CD8-positive, alpha-beta T cell (primary cell): ENCODE measurements at places on chromosomes 5 and 9. TPM values are rescaled to one million over a fixed set of nuclear protein-coding genes. Genes with fewer than 3 reads are reported as not detected.

DNA sequence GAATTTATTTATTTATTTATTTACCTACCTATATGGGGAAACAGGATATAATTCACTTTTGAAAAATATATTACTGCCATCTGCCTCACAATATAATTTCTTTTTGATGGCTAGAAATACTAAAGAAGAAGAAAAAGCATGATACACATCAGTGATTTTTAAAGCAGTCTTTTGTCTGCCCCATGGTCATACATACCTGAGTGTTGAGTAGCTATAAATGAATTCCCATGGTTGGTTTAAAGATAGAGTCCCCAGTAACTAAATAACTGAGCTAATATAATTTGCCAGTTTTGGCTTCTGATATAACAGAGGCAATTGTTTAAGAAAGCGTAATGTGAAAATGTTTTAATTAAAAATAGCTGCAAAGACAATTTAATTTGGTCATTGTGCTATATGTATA lies 447.8 kb downstream of the PDE4D start:
- no peak for DNase-seq

DNA sequence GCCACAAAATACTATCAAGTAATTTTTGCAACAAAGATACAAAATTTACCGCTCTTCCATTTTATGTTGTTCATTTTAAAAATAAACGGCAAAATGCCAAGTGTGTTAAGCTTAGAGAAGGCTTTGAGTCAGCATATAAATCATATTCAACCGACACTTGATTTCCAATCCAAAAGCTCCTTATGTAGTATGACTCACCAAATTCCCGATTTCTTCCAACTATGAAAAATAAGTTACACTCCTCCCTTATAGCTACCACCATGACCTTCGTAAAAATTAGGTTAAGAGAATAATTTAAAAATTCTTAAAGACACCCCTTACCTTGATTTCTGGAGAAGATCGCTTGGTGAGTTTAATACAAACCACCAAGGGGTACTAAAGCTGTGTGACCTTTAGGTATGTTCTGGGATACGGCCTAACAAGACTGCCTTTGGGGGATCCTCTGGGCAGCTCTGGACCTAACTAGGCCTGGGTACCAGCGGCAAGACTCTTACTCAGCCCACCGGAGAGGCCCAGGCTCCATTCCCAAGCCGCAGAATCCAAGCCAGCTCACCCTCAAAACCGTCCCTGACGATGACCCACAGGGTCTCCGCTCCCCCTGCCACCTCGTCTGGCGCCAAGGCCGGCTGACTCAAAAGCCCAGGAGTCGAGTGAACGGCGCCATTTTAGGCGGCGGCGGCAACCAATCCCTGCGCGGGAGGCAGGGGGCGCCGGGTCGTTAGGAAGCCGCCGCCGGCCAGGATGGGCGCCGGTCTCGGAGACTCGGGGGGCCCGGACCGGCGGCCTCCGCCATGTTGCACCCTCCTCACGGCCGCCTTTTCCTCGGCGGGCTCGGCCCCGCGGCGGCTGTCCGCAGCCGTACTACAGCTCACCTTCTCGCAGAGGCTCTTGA lies 739 bp downstream of the PPP2CA start:
- DNase-seq, result peak; percentile 80

GRCh38 chr5:39024005-39024404 lies 50.2 kb downstream of the RICTOR start:
- DNase-seq, result peak; percentile 24

DNA sequence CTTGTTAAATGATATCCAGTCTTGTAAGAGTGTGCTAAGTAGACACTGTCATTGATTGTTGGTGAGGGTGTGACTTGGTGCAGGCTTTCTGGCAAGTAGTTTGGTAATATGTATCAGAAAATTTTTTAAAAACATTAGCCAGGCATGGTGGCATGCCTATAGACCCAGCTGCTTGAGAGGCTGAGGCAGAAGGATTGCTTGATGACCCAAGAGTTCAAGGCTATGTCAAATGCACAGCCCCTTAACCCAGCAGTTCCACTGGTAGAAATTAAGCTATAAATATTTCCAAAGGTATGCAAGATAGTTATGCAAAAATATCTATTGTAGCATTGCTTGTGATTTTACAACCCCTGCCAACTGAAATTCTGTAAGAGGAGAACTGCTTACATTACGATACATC lies 24.2 kb downstream of the ZBTB43 start:
- no peak for DNase-seq

DNA sequence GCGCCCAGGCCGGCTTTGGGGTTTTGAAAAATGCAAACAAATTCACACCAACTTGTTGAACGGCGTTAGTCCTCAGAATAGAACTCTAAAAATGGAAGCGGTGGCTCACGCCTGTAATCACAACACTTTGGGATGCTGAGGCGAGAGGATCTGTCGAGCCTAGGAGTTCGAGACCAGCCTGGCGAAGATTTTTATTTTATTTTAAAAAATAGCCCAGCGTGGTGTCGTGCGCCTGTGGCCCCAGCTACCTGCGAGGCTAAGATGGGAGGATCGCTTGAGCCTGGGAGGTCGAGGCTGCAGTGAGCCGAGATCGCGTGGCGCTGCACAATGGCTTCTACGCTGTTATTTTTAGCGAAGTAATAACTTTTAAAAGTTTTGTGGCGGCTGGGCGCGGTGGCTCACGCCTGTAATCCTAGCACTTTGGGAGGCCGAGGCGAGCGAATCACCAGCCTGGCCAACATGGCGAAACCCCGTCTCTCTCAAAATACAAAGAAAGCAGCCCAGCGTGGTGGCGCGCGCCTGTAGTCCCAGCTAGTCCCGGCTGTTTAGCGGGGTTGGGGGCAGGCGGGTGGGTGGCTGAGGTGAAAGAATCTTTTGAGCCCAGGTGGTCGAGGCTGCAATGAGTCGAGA lies 694 bp upstream of the PLIN2 start:
- DNase-seq, result peak; percentile 46

LRRC70 gene
- total RNA-seq, result 3.4 TPM
